ENCODE measurements at places on chromosomes 5 and 9.

DNA sequence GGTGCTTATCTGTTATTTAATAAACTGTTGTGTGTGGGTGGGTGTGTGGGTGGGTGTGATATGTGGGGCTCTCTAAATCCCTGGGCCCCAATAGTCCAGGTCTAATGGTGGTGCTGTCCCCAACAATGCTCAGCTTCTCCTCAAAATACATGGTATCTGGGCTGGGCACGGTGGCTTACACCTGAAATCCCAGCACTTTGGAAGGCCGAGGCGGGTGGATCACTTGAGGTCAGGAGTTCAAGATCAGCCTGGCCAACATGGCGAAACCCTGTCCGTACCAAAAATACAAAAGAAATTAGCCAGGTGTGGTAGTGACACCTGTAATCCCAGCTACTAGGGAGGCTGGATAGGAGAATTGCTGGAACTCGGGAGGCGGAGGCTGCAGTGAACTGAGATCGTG lies 4.5 kb upstream of the ORM1 start:
- no peak for DNase-seq

GRCh38 chr5:44952376-44952775 lies 143.6 kb downstream of the MRPS30 start:
- no peak for DNase-seq

GRCh38 chr9:110160123-110160522 lies 47.8 kb downstream of the C9orf152 start:
- no peak for DNase-seq

- DNase-seq: no peak
Observed at GRCh38 chr5:129379406-129379805, 80.7 kb upstream of the ADAMTS19 start.

GRCh38 chr9:91241909-91242308 lies 119.8 kb downstream of the AUH start:
- DNase-seq: no peak

Data from stimulated activated CD4-positive, alpha-beta T cell treated with anti-CD3 and anti-CD28 coated beads, Interleukin-4, amount 100 ng/mL, for 4 hours (primary cell).